ENCODE measurements at places on chromosomes 1 and 21.
A peak's percentile ranks its signal among the peaks of the same experiment; 100 is the strongest.

DNA sequence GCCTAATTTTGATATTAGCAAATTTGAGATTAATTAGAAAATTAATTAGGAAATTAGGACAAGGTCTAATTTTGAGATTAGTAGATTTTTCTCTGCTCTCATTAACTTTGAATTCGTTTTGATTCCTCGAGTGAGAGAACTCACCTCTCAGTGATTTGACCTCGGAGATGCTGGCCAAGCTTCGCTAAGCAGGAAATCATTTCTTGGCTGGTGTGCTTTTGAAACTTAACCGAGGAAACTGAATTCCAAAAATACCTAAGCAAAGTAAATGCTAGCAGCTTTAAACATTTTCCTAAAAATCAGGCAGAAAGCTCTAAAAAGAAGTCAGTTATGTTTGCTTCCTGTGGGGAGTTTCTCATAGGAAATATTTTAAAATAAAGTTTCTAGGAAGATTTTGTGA lies 34.9 kb downstream of the CDC14A start:
- no peak for DNase-seq

GRCh38 chr1:40507973-40508372 lies 594 bp upstream of the EXO5 start:
- no peak for DNase-seq

DNA sequence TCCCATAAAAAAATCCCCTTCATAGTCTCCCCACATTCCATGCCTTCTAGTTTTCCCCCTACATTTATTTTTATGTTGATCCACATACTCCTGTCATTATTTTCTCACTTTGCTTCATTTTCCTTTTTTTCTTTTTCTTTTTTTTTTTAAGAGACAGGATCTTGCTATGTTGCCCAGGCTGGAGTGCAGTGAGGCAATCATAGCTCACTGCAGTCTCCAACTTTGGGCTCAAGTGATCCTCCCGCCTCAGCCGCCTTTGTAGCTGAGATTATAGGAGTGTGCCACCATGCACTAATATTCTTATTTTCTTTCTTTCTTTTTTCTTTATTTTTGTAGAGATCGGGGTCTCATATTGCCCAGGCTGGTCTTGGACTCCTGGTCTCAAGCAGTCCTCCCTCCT lies 7.8 kb downstream of the RNF2 start:
- DNase-seq, result no peak

DNA sequence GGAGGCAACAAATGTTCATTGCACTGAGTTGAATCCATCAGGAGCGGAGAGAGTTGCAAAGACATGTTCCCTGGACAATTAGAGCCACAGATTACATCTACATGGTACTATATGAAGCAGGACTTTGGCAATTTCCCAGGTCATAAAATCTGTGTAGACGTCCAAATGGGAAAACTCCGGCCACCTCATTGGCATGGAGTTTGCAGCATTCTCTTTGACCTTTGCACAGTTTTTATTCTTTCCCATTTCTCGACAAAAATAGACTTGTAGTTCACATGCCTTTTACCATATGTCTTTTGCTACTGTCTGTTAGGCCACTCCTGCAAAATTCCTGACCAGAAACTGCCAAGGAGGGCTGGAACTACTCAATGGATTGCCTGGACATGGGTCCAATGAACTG lies 48.2 kb downstream of the UBE2T start:
- no peak for DNase-seq

GRCh38 chr1:230145953-230146476 lies 79.0 kb downstream of the GALNT2 start:
- peak; percentile 94 for DNase-seq

DNA sequence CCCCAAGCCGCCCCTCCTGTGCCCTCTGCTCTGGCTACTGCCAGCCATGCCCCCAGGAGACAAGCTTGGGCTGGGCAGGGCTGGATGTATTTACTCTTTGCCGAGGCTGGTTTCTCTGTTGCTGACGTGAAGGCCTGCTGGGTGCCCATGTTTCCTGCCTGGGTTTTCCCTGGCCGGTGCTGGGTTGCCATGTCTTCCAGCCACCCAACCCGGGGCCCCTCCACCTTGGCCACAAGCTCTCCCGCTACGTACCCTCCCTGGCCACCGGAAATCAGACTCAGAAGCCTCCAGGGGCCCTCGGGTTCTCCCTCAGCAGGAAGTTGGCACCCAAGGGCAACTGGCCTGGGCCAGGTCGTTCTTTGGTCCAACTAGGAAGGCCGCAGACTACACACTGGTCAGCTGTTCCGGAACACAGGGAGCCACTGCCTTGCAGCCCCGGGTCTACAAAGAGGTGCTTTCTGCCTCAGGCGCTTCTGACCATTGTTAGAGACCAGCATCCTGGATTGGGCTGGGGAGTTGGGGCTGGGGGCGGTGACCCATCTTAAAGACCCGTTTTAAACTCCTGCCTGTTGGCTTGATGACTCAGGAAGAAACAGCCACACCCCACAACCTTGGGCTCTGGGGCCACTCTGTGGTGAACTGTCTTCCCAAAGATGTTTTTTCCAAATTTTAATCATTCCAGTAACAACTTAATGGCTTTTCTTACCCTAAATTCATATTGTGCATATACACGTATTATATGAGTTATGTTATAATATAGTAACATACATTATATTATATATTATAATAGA lies 71.2 kb upstream of the RUNX3 start:
- DNase-seq, result no peak

GRCh38 chr1:40057310-40058030 lies 16.9 kb downstream of the CAP1 start:
- peak; percentile 90 for DNase-seq

Measured in hematopoietic multipotent progenitor cell treated with erythropoietin and hydrocortisone succinate and interleukin-3 and kit ligand, for 4 days (in vitro differentiated cells).